HuH-7.5 (cell line): ENCODE measurements at places on chromosomes 3 and 15.

GRCh38 chr3:55654123-55654760, 167.1 kb upstream of the WNT5A start:
- no peak for DNase-seq

GRCh38 chr15:49619226-49619625, 1.4 kb downstream of the FAM227B start:
- no peak for DNase-seq

DNA sequence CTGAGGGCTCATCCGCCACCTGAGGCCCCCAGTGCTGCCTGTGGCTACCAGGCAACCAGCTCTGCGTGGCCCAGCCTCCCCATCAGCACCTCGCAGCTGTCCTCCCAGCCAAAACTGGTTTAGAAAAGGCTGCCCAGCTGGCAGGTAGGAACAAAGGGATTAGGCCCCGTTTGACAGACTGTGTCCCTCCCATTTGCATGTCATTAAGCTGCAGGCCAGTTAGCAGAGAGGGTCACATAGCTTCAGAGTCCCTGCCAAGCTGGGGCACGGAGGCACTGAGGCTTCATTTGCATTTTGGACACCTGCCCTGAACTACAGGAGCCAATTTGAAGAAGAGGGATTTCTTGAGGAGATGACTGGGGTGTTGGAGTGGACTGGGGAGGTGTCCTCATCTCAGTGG, 177.9 kb downstream of the TLE3 start:
- DNase-seq, result no peak

DNA sequence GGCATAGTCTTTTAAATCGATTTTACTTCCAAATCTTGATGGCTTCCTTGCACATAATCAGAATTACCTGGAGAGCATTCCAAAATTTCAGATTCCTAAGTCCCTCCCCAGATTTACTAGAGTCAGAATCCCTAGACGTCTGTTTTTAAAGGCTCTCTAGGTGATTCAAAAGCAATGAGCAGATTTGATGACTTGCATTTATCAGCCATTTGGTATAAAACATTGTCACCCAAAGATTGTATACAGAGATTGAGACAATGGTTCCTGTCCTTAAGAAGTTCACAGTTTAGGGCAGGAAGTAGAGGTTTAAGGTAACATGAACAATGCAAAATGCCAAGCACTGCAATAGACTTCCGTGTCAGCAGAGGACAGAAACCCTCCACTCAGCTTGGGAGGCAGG, 2.6 kb upstream of the PYGO1 start:
- DNase-seq, result no peak

DNA sequence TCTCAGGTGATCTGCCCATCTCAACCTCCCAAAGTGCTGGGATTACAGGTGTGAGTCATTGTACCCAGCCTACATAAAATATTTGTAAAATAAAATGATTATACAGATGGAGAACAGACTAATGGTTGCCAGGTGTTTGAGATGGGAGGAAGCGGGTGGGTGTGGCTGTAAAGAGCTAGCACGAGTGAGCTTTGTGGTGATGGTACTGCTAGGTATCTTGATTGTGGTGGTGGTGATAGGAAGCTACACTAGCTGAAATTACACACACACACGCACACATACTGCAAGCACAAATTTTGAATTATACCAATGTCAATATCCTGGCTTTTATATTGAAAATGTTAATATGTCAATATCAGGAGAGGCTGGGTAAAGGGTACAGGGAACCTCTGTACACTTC, 5.4 kb downstream of the PGPEP1L start:
- no peak for DNase-seq

GRCh38 chr15:28948036-28948435, 62.3 kb downstream of the APBA2 start:
- DNase-seq, result no peak

- DNase-seq, result peak; percentile 55
These were observed 668 bp downstream of the MRAS start for GRCh38 chr3:138348754-138349739.

DNA sequence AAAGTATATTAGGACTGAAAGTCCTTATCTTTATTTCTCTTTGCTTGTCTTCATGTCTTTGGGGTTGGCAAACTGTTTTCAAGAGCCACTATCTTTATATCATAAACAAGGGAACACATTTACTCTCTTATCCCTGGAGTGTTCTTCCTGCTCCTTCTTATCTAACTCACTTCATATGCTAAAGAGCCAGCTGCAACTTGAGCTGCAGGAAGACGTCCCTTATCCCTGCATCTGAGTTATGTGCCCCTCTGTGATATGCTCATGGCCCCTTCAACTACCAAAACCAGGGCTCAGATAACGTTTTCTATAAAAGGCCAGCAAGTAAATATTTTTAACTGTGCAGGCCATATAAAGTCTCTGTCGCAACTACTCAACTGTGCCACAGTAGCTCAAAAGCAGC, 137.0 kb upstream of the CRBN start:
- DNase-seq, result no peak

GRCh38 chr3:126194713-126195305, 14.4 kb upstream of the ALDH1L1 start:
- DNase-seq, result no peak

DNA sequence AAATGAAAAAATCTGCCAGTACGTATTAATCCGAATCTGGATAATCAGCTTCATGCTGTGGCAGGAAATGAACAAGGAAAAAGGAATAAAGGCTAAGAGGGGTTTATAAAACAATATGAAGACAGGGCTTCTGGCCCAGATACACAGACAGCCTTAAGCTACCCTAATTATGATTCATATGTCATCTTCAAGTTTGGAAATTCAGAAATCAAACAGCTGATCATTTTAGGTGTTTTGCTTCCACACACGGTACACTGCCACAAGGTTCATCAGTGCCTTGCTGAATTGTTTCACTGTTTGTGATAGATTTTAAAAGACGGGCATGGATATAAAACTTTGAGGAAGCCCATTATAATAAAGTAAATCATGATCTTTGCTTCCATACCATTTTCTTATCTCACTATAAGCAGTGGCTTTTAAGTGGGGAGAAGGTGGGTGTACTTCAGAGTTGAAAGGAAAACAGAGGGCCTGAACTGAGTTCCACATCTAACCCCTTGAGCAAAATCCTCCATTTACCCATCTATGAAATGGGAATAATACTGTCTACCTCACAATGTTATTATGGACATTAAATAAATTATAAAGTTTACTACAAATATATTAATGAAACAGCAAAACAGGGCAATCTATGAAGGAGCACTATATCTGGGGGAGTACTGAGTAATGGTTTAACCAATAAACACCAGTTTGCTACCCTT, 15.7 kb downstream of the GTPBP8 start:
- no peak for DNase-seq

- DNase-seq, result no peak
These were observed 17.6 kb downstream of the CCNL1 start for GRCh38 chr3:157142315-157142714.

DNA sequence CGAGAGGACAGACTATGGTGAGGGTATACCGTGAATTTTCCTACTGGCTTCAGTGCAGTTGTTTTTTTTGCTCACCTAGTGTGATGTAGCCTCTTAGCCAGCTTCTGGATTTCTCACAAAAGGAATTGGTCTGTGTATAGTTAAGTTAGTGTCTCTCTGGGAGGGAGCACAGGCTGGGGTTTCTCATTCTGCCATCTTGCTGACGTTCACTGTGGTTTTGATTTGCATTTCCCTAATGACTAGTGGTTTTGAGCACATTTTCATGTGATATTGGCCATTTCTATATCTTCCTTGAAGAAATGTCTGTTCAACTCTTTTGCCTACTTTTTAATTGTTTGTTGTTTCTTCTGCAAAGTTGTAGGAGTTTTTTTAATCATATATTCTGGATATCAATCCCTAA, 2.2 kb upstream of the CD86 start:
- DNase-seq, result no peak
